Neural progenitor cell (in vitro differentiated cells): ENCODE measurements at places on chromosomes 1 and 21. TPM values are rescaled to one million over a fixed set of nuclear protein-coding genes. Genes with fewer than 3 reads are reported as not detected.

DNA sequence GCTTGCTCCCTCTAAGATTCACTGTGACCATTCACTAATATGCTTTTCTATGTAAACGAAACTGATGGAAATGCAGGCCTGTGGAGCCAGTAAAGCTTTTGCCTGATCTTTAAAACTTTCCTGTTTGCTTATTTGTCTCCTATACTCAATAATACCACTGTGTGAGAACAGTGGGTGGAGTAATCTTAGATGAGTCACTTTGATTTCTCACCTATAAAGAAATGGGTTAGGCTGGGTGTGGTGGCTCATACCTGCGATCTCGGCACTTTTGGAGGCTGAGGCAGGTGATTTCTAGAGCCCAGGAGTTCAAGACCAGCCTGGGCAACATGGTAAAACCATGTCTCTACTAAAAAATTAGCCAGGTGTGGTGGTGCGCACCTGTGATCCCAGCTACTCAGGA lies 70.8 kb downstream of the RWDD3 start:
- no peak overlapping the region for H3K4me3 ChIP-seq
- no peaks in the 10 kb centered on the region for H3K36me3 ChIP-seq
- peaks cover 7% of the 10 kb centered on the region for H3K4me1 ChIP-seq
- no peaks in the 10 kb centered on the region for H3K27me3 ChIP-seq
- no peak overlapping the region for H3K27ac ChIP-seq
- DNase-seq, result no peak

DNA sequence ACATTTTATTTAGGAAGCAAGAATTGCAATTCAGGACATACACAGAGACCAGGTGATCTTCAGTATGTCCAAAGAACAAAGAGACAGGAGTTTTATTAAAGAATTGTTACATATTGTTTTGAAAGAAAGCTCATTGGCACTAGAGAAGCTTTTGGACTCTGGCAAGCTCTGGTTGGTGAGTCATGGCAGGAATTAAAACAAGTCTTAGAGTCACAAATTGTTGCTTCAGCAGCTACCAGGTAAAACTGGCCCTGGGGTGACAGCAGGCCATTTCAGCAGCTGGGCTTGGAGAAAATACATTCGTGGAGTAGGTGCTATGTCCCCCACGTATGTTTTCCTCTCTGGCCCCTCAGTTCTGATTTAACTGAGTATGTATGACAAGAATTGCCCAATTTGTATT lies 58.8 kb downstream of the MAP3K21 start:
- H3K4me3 ChIP-seq, result no peak overlapping the region
- H3K27me3 ChIP-seq, result no peaks in the 10 kb centered on the region
- no peaks in the 10 kb centered on the region for H3K36me3 ChIP-seq
- DNase-seq, result no peak
- no peaks in the 10 kb centered on the region for H3K4me1 ChIP-seq
- H3K27ac ChIP-seq, result no peak overlapping the region

GRCh38 chr1:45493116-45493697 lies 2.2 kb upstream of the TESK2 start:
- DNase-seq, result peak; percentile 66
- H3K4me3 ChIP-seq, result no peak overlapping the region
- no peak overlapping the region for H3K27ac ChIP-seq

- H3K4me1 ChIP-seq, result peaks cover 6% of the 10 kb centered on the region
- no peaks in the 10 kb centered on the region for H3K36me3 ChIP-seq
- no peak for DNase-seq
These were observed 43.9 kb upstream of the IL20 start for GRCh38 chr1:206821493-206821892.

GRCh38 chr1:36876990-36877389 lies 157.3 kb downstream of the GRIK3 start:
- H3K27ac ChIP-seq, result no peak overlapping the region
- H3K27me3 ChIP-seq, result no peaks in the 10 kb centered on the region
- H3K36me3 ChIP-seq, result no peaks in the 10 kb centered on the region
- no peak overlapping the region for H3K4me3 ChIP-seq
- no peaks in the 10 kb centered on the region for H3K4me1 ChIP-seq
- DNase-seq, result no peak

GRCh38 chr1:224631462-224632115 lies 15.5 kb downstream of the CNIH3 start:
- no peak for DNase-seq
- H3K27ac ChIP-seq, result no peak overlapping the region
- no peaks in the 10 kb centered on the region for H3K27me3 ChIP-seq

GRCh38 chr21:15445327-15445726 lies 284.5 kb upstream of the USP25 start:
- no peak overlapping the region for H3K27ac ChIP-seq
- no peak for DNase-seq
- no peaks in the 10 kb centered on the region for H3K36me3 ChIP-seq
- peaks cover 46% of the 10 kb centered on the region for H3K4me1 ChIP-seq

The SYT6 gene
- total RNA-seq, result 8.1 and 13.6 TPM in 2 replicates

DNA sequence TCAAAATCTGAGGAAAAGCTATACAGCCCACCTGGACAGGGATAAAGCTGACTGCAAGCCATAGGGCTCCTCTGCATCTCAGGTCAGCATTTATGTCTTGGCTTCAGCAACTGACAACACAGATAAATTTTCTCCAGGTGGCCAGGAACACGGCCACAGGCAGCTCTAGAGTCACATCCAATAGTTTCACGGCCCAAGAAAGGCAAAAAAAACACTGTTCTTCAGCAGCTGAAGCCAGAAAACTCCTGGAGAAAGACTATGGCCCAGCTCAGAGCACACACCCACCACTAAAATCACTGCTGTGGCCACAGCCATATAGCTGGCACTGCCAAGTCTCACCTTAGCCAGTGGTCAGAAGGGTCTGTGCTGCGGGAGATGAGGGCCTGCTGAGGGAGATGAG lies 77.8 kb downstream of the HSF2BP start:
- H3K4me1 ChIP-seq, result peaks cover 4% of the 10 kb centered on the region
- H3K4me3 ChIP-seq, result no peak overlapping the region
- H3K27ac ChIP-seq, result no peak overlapping the region
- DNase-seq, result no peak
- no peaks in the 10 kb centered on the region for H3K36me3 ChIP-seq
- H3K27me3 ChIP-seq, result no peaks in the 10 kb centered on the region

DNA sequence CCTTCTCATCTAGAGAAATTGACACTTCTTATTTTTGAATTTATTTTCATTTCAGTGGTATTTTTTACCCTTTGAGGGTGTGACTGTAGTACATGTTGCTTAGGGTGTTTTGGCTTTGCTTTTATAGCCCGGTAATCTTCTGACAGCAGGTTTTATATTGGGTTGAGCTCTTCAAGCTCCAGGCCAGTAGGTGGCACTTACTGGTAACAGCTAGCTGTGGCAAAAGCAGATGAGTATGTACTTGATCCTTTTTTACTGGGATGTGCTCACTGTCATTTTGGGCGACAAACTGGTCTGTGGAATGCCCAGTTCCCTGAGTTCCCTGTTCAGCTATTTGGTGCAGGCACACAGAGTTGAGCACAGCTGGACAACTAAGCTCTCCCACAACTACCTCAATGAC lies 916.2 kb upstream of the B3GALT2 start:
- H3K36me3 ChIP-seq, result no peaks in the 10 kb centered on the region
- H3K27me3 ChIP-seq, result no peaks in the 10 kb centered on the region
- H3K4me3 ChIP-seq, result no peak overlapping the region

GRCh38 chr1:186983327-186983726 lies 154.6 kb downstream of the PLA2G4A start:
- DNase-seq, result no peak
- no peaks in the 10 kb centered on the region for H3K4me1 ChIP-seq
- H3K27me3 ChIP-seq, result no peaks in the 10 kb centered on the region
- H3K4me3 ChIP-seq, result no peak overlapping the region
- no peak overlapping the region for H3K27ac ChIP-seq

GRCh38 chr1:211361202-211361601 lies 34.6 kb downstream of the TRAF5 start:
- no peaks in the 10 kb centered on the region for H3K27me3 ChIP-seq
- H3K27ac ChIP-seq, result no peak overlapping the region
- no peaks in the 10 kb centered on the region for H3K36me3 ChIP-seq
- H3K4me3 ChIP-seq, result no peak overlapping the region
- no peaks in the 10 kb centered on the region for H3K4me1 ChIP-seq

DNA sequence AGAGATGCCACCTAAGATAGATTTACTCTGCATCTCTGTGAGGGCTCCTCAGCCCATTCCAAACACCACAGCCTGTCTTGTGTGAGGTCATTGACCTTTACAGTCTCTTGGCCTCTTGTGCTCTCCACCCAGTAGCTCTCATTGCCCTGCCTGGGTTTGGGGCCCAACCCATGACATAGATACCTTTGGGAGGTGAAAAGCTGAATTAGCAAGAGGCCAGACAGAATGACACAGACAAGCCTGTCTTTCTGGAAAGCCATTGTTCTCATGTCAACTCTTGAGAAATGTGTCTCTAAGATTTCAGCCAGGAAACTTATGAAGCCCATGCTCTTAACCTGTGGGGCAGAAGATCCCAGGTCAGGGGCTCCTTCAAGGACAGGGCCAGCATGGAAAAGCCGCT lies 18.4 kb upstream of the F3 start:
- H3K4me1 ChIP-seq, result peaks cover 8% of the 10 kb centered on the region
- H3K36me3 ChIP-seq, result no peaks in the 10 kb centered on the region
- no peak overlapping the region for H3K4me3 ChIP-seq
- no peaks in the 10 kb centered on the region for H3K27me3 ChIP-seq
- no peak overlapping the region for H3K27ac ChIP-seq

The CYYR1 gene
- 24.7 and 25.7 TPM in 2 replicates for total RNA-seq

GRCh38 chr1:33005117-33005837 lies 31.4 kb downstream of the AK2 start:
- no peak overlapping the region for H3K27ac ChIP-seq
- no peak for DNase-seq
- no peak overlapping the region for H3K4me3 ChIP-seq
- no peaks in the 10 kb centered on the region for H3K27me3 ChIP-seq
- peaks cover 11% of the 10 kb centered on the region for H3K4me1 ChIP-seq
- H3K36me3 ChIP-seq, result no peaks in the 10 kb centered on the region

The CELA2A gene
- total RNA-seq, result not detected in 2 replicates

- H3K36me3 ChIP-seq, result no peaks in the 10 kb centered on the region
- DNase-seq, result no peak
- H3K27ac ChIP-seq, result no peak overlapping the region
- no peaks in the 10 kb centered on the region for H3K4me1 ChIP-seq
These were observed 26.7 kb upstream of the COL16A1 start for GRCh38 chr1:31730336-31731048.

The OR6K3 gene
- not detected in 2 replicates for total RNA-seq

The PTPRC gene
- total RNA-seq, result not detected in 2 replicates

The CDCA8 gene
- 49.3 and 65.0 TPM in 2 replicates for total RNA-seq

GRCh38 chr1:23905461-23906025 lies 7.6 kb downstream of the CNR2 start:
- peaks cover 48% of the 10 kb centered on the region for H3K27me3 ChIP-seq
- no peaks in the 10 kb centered on the region for H3K4me1 ChIP-seq
- no peak overlapping the region for H3K4me3 ChIP-seq

DNA sequence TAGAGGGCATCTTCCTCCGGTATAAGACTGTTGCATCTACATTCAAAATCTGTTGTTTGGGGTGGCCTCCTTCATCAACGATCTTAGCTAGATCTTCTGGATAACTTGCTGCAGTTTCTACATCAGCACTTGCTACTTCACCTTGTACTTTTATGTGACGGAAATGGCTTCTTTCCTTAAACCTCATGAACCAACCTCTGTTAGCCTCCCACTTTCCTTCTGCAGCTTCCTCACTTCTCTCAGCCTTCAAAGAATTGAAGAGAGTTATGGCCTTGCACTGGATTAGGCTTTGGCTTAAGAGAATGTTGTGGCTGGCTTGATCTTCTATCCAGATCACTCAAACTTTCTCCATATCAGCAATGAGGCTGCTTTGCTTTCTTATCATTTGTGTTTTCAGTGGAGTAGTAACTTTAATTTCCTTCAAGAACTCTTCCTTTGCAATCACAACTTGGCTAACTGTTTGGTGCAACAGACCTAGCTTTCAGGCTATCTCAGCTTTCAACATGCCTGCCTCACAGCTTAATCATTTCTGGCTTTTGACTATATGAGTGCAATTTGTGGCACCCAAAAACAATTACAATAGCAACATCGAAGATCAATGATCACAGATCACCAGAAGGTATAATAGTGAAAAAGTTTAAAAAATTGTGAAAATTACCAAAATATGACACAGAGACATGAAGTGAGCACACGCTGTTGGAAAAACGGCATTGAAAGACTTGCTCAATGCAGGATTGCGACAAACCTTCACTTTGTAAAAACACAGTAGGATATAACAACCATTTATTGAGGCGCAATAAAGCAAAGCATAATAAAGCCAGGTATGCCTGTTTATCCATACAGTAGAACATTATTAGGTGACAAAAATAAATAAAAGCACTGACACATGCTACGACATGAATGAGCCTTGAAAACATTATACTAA lies 56.7 kb upstream of the GFI1 start:
- no peaks in the 10 kb centered on the region for H3K36me3 ChIP-seq
- no peak for DNase-seq
- no peak overlapping the region for H3K27ac ChIP-seq
- no peaks in the 10 kb centered on the region for H3K27me3 ChIP-seq
- H3K4me3 ChIP-seq, result no peak overlapping the region
- no peaks in the 10 kb centered on the region for H3K4me1 ChIP-seq

DNA sequence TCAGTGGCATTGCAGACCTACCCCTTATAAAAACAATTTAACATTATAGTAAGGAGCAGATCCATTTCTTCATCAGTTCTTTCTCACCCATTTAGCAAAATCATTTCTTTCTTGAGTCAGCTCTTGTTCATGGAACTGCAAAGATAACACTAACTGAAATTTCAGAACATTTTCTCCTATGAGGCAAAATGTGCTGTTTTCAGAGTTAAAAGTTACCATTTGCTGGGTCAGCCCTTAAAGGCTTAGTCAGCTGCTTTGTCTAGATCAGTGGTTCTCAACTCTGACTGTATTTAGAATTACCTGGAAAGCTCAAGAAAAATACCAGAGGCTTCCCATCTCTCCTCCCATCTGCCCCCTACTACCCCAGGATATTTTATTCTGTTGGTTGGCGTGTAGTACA lies 12.2 kb downstream of the METTL13 start:
- H3K4me3 ChIP-seq, result no peak overlapping the region
- no peaks in the 10 kb centered on the region for H3K27me3 ChIP-seq
- H3K36me3 ChIP-seq, result no peaks in the 10 kb centered on the region

DNA sequence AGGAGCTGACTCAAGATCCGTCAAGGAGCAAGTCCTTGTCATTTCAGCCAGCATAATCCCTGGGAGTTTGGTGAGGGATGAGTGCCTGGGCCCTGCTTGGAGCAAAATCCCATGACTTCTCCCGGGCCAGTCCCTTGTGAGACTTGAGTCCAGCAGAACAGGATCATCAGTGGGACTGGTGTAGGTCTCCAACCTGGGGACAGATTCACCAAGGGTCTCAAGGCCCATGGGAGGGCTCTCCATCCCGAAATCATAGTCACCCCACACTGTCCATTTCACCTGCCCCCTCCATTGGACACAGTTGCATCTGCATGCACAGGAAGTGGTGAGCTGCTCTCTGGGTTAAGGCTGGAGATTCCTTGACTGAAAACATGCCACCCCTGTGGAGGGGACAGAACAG lies 178.2 kb downstream of the FOXD2 start:
- H3K27ac ChIP-seq, result no peak overlapping the region
- H3K4me1 ChIP-seq, result no peaks in the 10 kb centered on the region
- no peak for DNase-seq
- H3K27me3 ChIP-seq, result no peaks in the 10 kb centered on the region
- H3K36me3 ChIP-seq, result no peaks in the 10 kb centered on the region
- no peak overlapping the region for H3K4me3 ChIP-seq

GRCh38 chr1:192904438-192904895 lies 95.6 kb downstream of the RGS2 start:
- H3K27ac ChIP-seq, result no peak overlapping the region
- no peaks in the 10 kb centered on the region for H3K4me1 ChIP-seq
- no peaks in the 10 kb centered on the region for H3K36me3 ChIP-seq

GRCh38 chr1:156283521-156283920 lies 604 bp upstream of the TMEM79 start:
- H3K27ac ChIP-seq, result peak overlapping the region; percentile 5
- peaks cover 14% of the 10 kb centered on the region for H3K4me1 ChIP-seq
- no peaks in the 10 kb centered on the region for H3K27me3 ChIP-seq
- DNase-seq, result no peak

The RGSL1 gene
- not detected in 2 replicates for total RNA-seq
